Ovary (tissue), 10 donors: ENCODE measurements at places on chromosomes 7 and 10. TPM values are rescaled to one million over a fixed set of nuclear protein-coding genes. Genes with fewer than 3 reads are reported as not detected.

DNA sequence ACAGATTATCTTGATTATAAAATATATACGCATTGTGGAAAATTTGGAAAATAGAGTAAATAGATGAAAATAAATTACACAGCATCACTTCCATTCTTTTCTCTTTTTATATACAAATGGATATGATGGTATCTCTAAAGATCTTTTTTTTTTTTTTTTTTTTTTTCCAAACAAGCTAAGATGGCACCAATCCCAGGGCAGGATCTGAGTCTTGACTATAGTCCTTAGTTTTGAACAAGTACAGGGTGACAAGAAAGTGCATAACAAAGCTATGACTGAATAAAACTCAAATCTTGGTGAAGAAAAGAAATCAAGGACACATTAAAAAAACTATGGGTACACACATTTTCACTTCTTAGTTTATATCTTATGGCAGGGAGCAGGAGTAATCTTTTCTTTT is 42.6 kb upstream of the FAM133B start:
- no peaks in the 10 kb centered on the region for H3K27me3 ChIP-seq
- H3K36me3 ChIP-seq, result no peaks in the 10 kb centered on the region

The TAS2R5 gene
- total RNA-seq, result 4.9 TPM

DNA sequence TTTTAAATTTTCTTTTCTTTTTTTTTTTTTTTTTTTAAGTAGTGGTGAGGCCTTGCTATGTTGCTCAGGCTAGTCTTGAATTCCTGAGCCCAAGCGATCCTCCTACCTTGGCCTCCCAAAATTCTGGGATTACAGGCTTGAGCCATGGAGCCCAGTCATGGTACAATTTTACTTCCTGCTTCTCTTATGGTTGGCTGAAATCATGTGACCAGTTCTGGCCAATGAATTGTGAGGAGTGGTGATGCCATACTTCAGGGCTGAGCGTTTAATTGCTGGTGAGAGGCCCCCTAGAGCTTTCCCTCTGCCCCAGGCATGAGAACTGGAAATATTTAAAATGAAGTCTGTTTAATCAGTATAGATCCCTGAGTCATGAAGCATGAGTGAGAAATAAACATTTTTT is 22.2 kb upstream of the BAIAP2L1 start:
- DNase-seq, result no peak
- no peak overlapping the region for H3K4me3 ChIP-seq
- no peaks in the 10 kb centered on the region for H3K27me3 ChIP-seq
- no peak overlapping the region for H3K27ac ChIP-seq
- no peaks in the 10 kb centered on the region for H3K4me1 ChIP-seq
- H3K36me3 ChIP-seq, result no peaks in the 10 kb centered on the region

- no peak overlapping the region for H3K27ac ChIP-seq
- H3K4me1 ChIP-seq, result no peaks in the 10 kb centered on the region
- H3K36me3 ChIP-seq, result no peaks in the 10 kb centered on the region
These were observed 64.0 kb upstream of the DNAJB12 start for GRCh38 chr10:72418679-72419078.

DNA sequence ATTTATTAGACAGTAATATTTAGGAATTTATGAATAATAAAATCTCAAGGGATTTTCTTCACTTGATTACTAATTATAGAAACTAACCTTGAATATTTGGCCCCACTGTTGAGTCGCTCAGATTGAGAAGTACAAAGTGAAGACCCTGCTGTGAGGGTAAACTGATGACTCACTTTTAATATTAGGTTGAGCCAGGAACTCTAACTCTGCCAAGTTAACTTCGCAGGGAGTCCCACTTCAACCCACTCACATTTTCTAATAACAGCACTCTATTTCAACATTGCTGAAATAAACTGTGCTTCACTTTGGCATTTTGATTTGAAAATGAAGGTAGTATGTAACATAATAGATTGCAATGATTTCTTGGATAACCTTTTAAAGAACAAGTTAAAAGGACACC is 200.7 kb downstream of the POLR1F start:
- no peaks in the 10 kb centered on the region for H3K27me3 ChIP-seq
- no peak overlapping the region for H3K4me3 ChIP-seq
- DNase-seq, result no peak

GRCh38 chr10:79112881-79113431 is 44.2 kb downstream of the ZMIZ1 start:
- H3K4me1 ChIP-seq, result peaks cover 73% of the 10 kb centered on the region
- H3K27ac ChIP-seq, result peak overlapping the region; percentile 76
- H3K4me3 ChIP-seq, result no peak overlapping the region
- no peaks in the 10 kb centered on the region for H3K27me3 ChIP-seq
- H3K36me3 ChIP-seq, result no peaks in the 10 kb centered on the region

The STAMBPL1 gene
- total RNA-seq, result 14.4 TPM

The SFMBT2 gene
- 12.5 TPM for total RNA-seq

The GJD4 gene
- total RNA-seq, result not detected

GRCh38 chr10:131834152-131834810 is 66.5 kb upstream of the PPP2R2D start:
- no peak overlapping the region for H3K27ac ChIP-seq
- no peaks in the 10 kb centered on the region for H3K36me3 ChIP-seq
- DNase-seq, result no peak
- no peak overlapping the region for H3K4me3 ChIP-seq
